ENCODE measurements at places on chromosomes 16 and 17.

DNA sequence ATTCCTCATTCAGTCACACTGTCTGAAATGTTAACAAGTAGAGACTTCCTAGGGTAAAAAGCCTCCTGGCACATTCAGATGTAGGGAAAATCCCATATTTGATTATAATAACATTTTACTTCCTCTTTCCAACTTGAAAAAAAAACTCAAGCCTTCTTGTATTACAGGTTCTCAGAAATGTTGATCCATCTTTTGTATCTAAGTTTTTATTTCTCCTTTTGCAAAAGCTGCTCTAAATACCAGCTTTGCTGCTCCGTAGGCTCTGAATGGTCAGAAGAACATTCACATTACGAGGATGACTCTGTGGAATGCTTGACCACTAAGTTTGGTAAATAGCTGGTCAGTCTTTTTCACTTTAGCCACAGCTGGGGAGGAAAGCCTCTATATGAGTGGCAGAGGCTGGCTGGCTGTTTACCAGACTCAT lies 13.2 kb upstream of the HEATR6 start:
- no peak for DNase-seq

DNA sequence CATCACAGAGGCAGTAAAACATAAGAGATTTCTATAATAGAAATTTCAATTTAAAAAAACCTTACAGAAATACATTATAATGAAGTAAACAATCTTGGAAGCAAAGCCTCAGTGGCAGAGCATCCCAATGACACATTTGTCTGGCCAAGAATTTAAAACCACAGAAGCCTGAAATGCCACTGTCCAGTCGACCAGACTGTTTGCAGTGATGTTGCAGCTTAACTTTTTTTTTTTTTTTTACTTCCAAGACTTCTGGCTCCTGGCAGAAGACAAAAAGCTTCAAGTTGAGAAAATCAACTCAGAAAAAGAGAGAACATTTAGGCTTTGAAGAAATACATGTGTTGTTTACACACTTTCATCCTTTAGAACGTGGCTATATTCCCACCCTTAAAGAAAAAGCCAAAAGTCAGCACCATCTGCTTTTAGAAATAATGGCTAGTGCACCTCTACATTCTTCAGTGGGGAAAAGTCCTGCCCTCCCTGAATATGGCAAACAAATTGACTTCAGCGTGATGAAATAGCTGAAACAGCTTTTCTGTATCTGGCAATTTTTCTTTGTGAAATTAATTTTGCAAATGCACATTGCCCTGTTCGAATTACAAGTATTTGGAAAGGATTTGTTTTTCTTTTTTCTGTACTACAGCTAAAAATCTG lies 205.5 kb upstream of the MON1B start:
- no peak for DNase-seq

- no peak for DNase-seq
These were observed 106.9 kb upstream of the SIAH1 start for GRCh38 chr16:48492133-48492532.

DNA sequence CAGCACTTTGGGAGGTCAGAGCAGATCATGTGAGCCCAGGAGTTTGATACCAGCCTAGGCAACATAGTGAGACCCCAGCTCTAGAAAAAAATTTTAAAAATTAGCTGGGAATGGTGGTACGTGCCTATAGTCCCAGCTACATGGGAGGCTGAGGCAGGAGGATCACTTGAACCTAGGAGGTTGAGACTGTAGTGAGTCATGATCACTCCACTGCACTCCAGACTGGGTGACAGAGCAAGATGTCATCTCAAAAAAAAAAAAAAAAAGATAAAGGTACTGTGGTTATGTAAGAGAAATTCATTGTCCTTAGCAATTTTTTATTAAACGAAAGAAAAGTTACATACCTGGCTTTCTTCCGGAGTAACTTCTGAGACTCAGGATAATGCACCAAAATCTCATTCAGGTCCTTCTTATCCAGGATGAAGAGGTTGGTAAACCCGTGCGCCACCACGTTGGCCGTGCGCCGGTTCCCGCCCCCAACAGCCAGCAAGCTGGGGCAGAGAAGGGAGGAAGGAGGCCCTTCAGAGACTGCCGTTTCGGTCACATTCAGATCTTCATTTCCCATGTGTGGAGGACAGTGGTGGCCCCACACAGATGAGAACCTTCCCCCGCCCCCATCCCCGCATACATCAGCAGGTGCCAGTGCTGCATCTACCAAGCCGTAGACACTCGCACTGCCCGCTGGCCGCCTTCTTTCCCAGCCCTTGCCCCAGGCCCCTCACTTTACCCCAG lies 73.7 kb downstream of the CNGB1 start:
- no peak for DNase-seq

DNA sequence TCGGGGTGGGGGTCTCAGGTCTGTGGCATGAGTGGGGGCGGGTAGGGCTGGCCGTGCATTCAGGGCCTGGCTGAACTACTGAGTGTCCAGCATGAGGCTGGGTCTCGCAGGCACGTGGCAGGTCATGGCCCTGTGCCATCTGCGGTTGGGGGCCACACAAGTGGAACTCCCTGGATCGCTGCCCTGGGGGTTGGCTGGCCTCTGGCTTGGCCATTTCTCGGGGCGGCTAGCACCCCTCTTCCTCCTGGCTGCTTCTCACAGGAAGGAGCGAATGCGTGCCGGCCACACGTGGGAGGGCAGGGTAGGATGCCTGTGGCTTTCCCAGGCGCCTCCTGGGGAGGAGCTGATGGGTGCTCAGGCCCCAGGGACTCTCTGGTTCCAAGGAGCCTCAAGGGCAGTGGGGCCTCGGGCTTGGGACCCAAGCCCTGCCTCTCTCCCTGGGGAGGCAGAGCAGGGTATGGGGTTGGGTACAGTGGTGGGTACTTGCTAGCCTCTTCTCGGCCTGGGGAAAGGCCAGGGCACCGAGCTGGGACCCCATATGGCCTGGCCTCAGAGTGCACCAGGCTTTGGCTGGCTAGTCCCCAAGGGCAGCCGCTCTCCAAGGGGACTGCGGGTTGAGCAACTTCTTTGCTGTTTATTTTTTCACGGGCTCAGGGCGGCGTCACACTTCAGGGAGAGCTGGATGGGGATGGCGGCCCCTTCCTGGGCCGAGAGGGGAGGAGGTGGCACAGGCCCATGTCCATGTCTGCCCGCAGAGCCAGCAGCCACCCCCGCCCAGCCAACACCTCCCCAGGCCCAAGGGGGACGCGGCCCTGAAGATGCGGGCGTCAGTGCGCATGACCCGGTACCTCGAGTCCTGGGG lies 37.5 kb downstream of the ADCY7 start:
- no peak for DNase-seq

DNA sequence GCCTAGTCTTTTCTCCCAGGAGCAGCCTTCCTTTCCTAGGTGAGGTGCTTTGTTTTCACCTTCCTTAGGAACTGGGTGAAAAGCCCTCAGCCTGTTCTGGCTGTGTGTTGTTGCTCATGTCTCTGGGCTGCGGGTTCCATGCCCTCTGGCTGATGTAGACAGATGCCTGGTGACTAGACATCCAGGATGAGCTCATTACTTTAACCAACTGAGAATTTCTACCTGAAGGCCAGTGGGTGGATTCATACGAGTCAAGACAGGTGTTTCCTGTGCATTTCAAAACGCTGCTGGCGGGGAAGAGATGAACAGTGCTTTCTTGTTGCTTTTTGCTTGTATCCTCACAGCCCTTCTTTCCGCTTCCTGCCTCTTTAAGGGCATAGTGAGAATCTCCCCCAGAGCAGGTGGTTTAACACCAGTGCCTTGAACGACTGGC lies 22.3 kb downstream of the SAP30BP start:
- no peak for DNase-seq

DNA sequence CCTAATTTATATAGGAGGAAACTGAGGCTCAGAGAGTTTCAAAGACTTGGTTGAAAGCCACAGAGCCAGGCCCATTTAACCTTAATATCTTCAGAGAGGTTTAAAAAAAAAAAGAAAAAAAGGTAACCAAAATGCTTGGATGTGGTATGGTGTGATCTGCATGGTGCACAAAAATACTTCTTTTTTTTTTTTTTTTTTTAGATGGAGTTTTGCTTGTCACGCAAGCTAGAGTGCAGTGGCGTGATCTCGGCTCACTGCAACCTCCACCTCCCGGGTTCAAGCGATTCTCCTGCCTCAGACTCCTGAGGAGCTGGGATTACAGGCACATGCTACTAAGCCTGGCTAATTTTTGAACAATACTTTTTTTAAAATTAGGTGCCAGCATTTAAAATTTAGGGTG lies 101.8 kb downstream of the XYLT1 start:
- no peak for DNase-seq

GRCh38 chr17:41530062-41531048 lies 2.2 kb upstream of the KRT19 start:
- DNase-seq: no peak

GRCh38 chr16:84121007-84121406 lies 4.3 kb upstream of the MBTPS1 start:
- DNase-seq: no peak

GRCh38 chr16:83354015-83354414 lies 453.8 kb upstream of the HSBP1 start:
- no peak for DNase-seq

DNA sequence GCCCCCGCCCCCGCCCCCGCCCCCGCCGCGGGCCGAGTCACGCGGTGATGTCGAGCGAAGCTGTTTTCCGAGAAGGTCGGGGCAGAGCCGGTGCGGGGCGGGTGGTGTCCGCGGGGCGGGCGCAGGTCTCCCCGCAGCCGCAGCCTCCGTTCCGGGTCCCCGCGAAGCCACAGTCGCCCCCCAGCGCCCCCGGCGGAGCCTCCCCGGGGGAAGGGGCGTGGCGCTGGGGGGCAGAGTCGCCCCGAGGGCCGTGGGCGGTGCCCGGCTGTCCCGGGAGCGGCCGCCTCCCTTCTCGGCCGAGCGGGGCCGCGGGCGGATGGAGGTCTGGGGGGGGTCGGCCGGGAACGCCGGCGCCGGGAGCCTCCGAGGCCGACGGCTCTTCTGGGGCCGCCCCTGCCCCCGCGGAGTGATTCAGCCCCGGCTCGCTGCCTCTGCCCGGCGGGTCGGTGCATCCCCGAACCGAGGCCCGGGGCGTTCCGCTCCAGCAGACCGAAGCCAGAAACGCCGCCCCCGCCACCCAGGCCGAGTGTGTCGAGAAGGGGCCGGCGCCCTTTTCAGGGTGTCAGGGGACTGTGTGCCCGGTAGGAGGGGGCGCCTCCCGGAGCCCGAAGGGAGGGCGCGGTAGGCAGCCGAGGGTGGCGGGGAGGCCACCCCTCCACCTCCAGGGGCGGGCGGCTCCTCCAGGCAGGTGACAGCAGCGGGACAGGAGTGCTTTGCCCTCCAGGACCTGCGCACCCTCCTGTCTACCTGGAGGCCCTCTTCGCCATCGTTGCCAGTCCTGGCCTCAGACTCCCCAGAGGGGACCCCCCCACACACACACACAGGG lies 1.7 kb downstream of the METRNL start:
- no peak for DNase-seq

GRCh38 chr17:74276541-74277009 lies 2.5 kb downstream of the DNAI2 start:
- DNase-seq: no peak

GRCh38 chr16:30659507-30660423 lies 1.5 kb downstream of the FBRS start:
- DNase-seq: peak; percentile 34

- no peak for DNase-seq
These were observed 196.6 kb downstream of the SNX29 start for GRCh38 chr16:12173121-12173520.

- DNase-seq: no peak
These were observed 30.4 kb upstream of the PITPNA start for GRCh38 chr17:1592751-1593629.

DNA sequence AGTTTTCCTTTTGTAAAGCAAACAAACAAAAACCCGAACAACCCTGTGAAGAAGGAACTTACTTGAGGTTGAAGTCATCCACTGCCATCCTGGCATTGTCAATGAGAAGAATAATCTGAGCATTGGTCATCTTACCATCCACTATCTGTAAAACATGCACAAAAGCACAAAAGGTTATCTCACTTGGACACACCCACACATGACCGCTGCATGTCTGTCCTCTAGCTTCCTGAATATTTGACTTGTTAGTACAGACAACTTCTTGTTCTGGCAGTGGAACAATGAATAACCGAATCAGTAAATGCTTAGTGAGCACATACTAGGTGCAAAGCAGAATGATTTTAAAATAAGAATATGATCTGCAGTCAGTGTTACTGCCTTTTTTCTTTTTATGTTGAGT lies 6.1 kb downstream of the KRT23 start:
- no peak for DNase-seq

GRCh38 chr17:72452286-72453173 lies 331.7 kb downstream of the SOX9 start:
- DNase-seq: no peak

- DNase-seq: peak; percentile 95
These were observed 27.8 kb downstream of the POLR3E start for GRCh38 chr16:22324787-22325597.

- DNase-seq: no peak
These were observed 13.8 kb downstream of the IGSF6 start for GRCh38 chr16:21638573-21638975.

- DNase-seq: peak; percentile 86
These were observed 12.5 kb downstream of the RBFOX1 start for GRCh38 chr16:7344830-7345780.

DNA sequence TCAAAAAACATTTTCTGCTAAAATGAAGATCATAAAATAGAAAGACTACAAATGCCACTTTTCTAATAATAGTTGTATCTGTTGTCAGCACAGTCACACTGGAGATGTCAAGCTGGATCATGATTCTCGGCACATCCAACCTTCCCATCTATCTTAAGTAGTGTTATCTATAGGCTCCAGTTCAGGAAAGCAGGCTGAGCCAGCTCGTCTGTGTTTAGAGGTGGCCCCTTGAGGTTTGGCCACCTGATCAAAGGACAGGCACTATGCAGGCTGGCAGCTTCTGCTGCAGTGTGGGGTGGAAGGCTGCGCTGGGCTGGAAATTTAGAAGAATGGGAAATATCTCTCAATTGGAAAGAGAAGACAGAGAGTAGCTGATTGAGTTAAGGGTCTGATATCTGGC lies 32.4 kb downstream of the SMYD4 start:
- DNase-seq: no peak

- peak; percentile 88 for DNase-seq
These were observed 26.1 kb downstream of the MRPS23 start for GRCh38 chr17:57823469-57824401.

GRCh38 chr16:31093132-31093703 lies 1.4 kb downstream of the VKORC1 start:
- peak; percentile 84 for DNase-seq

DNA sequence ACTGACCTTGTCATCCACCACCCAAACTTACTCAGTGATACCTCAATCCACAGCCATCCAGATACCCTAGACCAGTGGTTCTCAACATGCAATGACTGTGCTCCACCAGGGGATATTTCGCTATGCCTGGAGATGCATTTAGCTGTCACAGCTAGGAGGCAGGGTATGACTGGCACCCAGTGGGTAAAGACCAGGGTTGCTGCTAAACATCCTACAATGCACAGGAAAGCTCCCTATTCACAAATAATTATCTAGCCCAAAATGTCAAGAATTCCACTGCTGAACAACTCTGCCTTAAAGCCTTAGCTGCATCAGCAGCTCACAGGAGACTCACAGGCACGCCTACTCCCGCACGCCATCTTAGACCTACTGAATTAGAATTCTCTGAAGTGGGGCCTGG lies 212.6 kb downstream of the GRIN2A start:
- DNase-seq: no peak

All from NCI-H82 (cell line).